Stimulated activated CD4-positive, alpha-beta T cell treated with anti-CD3 and anti-CD28 coated beads, Interleukin-2, amount 100 ng/mL, for 24 hours (primary cell): ENCODE measurements at places on chromosomes 7 and 10.

- no peak for DNase-seq
Measured at GRCh38 chr7:91565499-91566401, 301.5 kb downstream of the FZD1 start.

DNA sequence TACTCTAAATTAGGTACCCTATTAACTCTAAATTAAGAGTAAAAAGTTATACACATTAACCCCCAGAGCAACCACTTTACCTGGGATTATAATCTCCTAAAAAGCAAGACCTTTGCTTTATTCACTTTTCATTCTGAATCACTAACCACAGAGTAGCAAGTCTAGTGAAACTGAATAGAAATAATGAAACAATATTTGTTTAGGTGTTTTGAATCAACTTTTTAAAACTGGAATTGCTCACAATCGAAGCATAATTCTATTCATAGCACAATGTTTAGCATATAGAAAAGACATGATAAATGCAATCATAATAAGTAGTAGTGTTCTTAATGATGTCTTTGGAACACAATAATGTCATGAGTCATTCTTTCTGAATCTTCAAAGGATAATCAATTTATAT is 37.0 kb upstream of the CASD1 start:
- DNase-seq: no peak

- DNase-seq: no peak
Measured at GRCh38 chr10:114911052-114911711, 26.8 kb upstream of the TRUB1 start.

DNA sequence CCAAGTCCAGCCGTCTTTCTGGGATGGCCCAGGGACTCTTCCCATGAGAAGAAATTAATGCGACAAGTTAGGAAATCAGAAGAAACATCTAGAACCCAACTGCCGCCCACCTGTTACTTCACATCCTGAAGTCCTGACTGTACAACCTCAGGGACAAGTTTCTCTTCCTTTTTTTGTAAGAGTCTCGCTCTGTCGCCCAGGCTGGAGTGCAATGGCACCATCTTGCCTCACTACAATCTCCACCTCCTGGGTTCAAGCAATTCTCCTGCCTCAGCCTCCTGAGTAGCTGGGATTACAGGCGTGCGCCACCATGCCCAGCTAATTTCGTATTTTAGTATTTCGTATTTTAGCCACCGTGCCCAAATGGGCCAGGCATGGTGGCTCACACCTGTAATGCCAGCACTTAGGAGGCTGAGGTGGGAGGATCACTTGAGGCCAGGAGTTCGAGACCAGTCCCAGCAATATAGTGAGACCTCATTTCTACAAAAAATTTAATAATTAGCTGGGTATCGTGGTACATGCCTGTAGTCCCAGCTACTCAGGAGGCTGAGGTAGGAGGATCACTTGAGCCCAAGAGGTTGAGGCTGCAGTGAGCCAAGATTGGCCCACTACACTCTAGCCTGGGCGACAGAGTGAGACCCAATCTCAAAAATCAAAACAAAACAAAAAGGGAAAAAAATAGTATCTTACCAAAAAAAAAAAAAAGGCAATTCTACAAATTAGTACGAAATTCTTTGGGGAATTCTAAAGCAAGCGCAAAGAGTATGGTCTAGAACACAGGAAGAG is 20.8 kb downstream of the LAT2 start:
- DNase-seq: no peak

DNA sequence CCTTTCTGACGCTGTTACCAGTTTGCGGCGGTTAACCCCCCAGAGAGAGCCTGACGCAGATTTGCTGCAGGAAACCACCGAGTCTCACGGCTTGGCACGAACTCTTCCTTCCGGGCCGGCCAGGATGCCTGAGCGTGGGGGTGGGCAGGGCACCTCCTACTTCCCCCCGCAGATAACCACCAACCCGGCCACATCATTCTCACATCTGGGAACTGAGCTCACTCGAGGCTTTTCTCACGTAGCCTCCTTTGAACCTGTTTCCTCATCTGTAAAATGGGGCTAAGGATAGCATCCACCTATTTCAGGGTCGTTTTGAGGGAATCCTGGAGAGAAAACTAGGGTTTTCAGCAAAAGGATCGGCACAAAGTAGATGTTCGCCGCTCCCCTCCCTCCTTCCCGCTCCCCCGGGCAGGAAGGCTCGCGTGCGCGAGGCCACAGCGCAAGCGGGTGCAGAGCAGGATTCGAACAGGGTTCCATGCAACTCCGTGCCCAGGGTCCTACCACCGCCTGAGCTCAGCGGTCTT is 23.6 kb downstream of the DDIT4 start:
- peak; percentile 93 for DNase-seq

- DNase-seq: peak; percentile 47
Measured at GRCh38 chr7:362402-363096, 72.6 kb downstream of the FOXL3 start.

GRCh38 chr10:18005781-18006456 is 54.2 kb downstream of the SLC39A12 start:
- DNase-seq: no peak

- no peak for DNase-seq
Measured at GRCh38 chr10:44908066-44908749, 2.9 kb upstream of the TMEM72 start.

GRCh38 chr7:38054199-38054598 is 123.8 kb upstream of the STARD3NL start:
- no peak for DNase-seq
